ENCODE measurements at places on chromosomes 12 and 14. TPM values are rescaled to one million over a fixed set of nuclear protein-coding genes. Genes with fewer than 3 reads are reported as not detected.
A peak's percentile ranks its signal among the peaks of the same experiment; 100 is the strongest.

Gene CCDC88C
- total RNA-seq: 19.3 TPM

Gene LRRC43
- total RNA-seq: 0.66 TPM

- H3K27ac ChIP-seq: peak overlapping the region; percentile 90
- peak; percentile 70 for DNase-seq
- H3K4me3 ChIP-seq: peak overlapping the region; percentile 49
- no peaks in the 10 kb centered on the region for H3K27me3 ChIP-seq
- H3K4me1 ChIP-seq: peaks cover 17% of the 10 kb centered on the region
Observed at GRCh38 chr12:108305520-108305919, 33.6 kb downstream of the CMKLR1 start.

DNA sequence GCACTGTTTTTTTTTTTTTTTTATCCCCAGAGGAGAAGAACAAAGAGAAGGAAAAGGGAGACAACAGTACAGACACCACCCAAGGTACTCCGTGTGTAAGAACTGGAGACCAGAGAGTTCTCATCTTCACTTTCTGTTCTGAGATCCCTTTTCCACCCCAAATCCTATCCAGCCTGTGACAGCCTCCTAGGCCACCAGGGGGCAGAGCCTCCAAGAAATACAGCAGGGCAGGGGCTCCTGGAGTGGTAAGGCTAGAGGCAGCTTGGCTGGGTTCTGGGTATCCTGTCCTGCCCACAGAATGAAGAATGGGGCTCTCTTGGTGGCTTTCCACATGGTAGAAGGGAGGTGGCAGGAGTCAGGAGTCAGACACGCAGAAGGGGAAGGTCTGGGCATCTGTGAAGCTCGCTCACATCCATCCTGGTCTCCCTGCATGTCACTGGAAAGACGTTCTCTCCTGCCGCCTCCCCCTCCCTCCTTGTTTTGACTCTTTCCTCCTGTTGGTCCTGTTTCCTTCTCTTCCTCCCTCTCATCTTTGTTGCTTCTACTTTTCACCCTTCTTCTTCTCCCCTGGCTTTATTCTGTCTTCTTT, 12.0 kb downstream of the CLSTN3 start:
- H3K36me3 ChIP-seq: no peaks in the 10 kb centered on the region
- H3K4me3 ChIP-seq: no peak overlapping the region
- no peaks in the 10 kb centered on the region for H3K27me3 ChIP-seq
- H3K27ac ChIP-seq: no peak overlapping the region
- DNase-seq: no peak

Gene CDKN3
- 4.3 TPM for total RNA-seq

DNA sequence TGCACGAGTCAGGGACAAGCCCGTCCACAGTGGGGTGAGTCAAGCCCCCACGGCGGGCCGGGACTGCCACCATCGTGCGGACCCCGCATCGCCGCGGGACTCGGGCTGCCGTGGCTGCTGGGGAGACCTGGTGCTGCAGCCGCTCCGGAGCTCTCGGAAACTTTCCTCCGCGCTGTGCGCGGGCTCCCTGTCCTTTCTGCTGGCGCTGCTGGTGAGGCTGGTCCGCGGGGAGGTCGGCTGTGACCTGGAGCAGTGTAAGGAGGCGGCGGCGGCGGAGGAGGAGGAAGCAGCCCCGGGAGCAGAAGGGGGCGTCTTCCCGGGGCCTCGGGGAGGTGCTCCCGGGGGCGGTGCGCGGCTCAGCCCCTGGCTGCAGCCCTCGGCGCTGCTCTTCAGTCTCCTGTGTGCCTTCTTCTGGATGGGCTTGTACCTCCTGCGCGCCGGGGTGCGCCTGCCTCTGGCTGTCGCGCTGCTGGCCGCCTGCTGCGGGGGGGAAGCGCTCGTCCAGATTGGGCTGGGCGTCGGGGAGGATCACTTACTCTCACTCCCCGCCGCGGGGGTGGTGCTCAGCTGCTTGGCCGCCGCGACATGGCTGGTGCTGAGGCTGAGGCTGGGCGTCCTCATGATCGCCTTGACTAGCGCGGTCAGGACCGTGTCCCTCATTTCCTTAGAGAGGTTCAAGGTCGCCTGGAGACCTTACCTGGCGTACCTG, 1.1 kb downstream of the PDE3A start:
- peak overlapping the region; percentile 56 for H3K4me3 ChIP-seq
- no peak for DNase-seq
- no peaks in the 10 kb centered on the region for H3K36me3 ChIP-seq
- peaks cover 15% of the 10 kb centered on the region for H3K27me3 ChIP-seq

- no peak overlapping the region for H3K4me3 ChIP-seq
- H3K27ac ChIP-seq: no peak overlapping the region
- no peak for DNase-seq
Observed at GRCh38 chr14:101088714-101089113, 185.2 kb upstream of the RTL1 start.

Gene DCN
- total RNA-seq: 4,374 TPM

- H3K4me3 ChIP-seq: no peak overlapping the region
- H3K27ac ChIP-seq: no peak overlapping the region
- no peaks in the 10 kb centered on the region for H3K36me3 ChIP-seq
Observed at GRCh38 chr14:56065621-56066290, 52.5 kb upstream of the PELI2 start.

GRCh38 chr14:51845811-51846210, 14.6 kb upstream of the GNG2 start:
- no peaks in the 10 kb centered on the region for H3K27me3 ChIP-seq
- no peak overlapping the region for H3K27ac ChIP-seq
- DNase-seq: no peak
- H3K4me3 ChIP-seq: no peak overlapping the region

DNA sequence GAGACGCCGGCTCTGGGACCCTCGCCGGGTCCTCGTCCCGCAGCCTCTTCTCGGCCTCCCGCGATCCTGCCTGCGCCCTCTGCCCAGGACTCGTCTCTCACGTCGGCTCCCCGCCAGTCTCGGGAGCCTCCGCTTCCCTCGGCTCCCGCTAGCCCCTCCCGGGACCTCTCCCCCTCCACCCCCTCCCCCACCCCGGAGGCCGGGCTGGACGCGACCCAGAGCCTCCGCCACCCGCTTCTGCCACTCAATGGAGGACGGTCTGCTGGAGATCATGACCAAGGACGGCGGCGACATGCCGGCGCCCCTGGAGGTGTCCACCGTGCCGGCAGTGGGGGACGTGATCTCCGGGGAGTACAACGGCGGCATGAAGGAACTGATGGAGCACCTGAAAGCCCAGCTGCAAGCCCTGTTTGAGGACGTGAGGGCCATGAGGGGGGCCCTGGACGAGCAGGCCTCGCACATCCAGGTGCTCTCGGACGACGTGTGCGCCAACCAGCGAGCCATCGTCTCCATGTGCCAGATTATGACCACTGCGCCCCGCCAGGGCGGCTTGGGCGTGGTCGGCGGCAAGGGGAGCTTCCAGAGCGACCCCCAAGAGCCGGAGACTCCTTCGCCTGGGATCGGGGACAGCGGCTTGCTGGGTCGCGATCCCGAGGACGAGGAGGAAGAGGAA, 568 bp downstream of the CCDC184 start:
- no peaks in the 10 kb centered on the region for H3K4me1 ChIP-seq
- peak overlapping the region; percentile 75 for H3K27ac ChIP-seq
- peaks cover 2% of the 10 kb centered on the region for H3K27me3 ChIP-seq
- H3K4me3 ChIP-seq: peak overlapping the region; percentile 65
- H3K36me3 ChIP-seq: no peaks in the 10 kb centered on the region
- DNase-seq: no peak

GRCh38 chr14:104264495-104265265, 126.3 kb downstream of the KIF26A start:
- peaks cover 4% of the 10 kb centered on the region for H3K27me3 ChIP-seq
- peak; percentile 45 for DNase-seq
- no peaks in the 10 kb centered on the region for H3K36me3 ChIP-seq
- no peak overlapping the region for H3K4me3 ChIP-seq

Gene KRT72
- not detected for total RNA-seq

Gene KSR2
- under 0.01 TPM for total RNA-seq

DNA sequence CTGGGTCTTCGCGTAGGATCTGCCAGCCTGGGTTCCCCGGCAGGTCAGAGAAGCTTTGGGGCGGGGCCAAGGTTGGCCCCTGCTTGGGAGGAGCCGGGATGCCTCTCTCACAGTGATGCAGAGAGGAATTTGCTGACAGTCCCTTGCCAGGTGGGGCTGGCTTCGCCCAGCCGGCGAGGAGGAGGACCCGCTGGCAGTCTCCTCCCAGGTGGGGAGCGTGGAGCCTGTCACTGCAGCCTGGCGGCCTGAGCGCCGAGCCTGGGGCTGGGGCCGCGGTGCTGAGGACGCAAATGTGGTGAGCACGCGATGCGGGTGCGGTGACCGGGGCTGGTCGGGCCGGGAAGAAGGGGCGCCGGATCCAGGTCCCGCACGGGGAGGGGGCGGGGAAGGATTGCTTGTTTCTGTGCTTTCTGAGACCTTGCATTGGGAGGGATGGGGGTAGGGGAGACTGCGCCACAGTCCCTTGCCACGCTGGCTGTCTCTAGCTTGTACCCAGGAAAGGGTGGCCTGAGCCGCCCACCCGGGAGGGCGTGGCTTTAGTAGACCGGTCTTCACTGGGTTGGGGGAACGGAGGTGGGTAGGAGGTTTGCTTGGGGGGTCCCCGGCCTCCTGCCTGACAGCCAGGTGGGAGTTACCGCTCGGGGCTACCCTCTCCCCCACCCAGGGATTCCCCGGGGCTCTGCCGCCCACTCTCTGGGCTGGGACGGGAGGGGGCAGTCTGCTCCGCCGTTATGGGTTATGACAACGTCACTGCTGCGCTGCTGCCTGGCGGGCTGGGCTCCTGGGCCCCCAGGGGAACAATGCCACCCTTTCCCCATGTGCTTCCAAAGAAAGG, at the start of gene TMEM63C:
Gene TMEM63C (plus strand): TSS at position 196 of the 835 bp plus-strand sequence. CDS start 37,016 bp downstream, outside the sequence.
- peak within 1 kb of the TSS; percentile 75 for H3K4me3 ChIP-seq
- no peaks in the 10 kb centered on the region for H3K36me3 ChIP-seq
- no peaks in the 10 kb centered on the region for H3K4me1 ChIP-seq
- H3K27ac ChIP-seq: no peak within 1 kb of the TSS
- peaks cover 4% of the 10 kb centered on the region for H3K27me3 ChIP-seq

Gene IL26
- not detected for total RNA-seq

Gene KLHL33
- 0.29 TPM for total RNA-seq

- H3K27ac ChIP-seq: no peak overlapping the region
- no peak for DNase-seq
- no peak overlapping the region for H3K4me3 ChIP-seq
- H3K36me3 ChIP-seq: no peaks in the 10 kb centered on the region
- H3K4me1 ChIP-seq: peaks cover 3% of the 10 kb centered on the region
Observed at GRCh38 chr14:96256407-96256806, 397 bp downstream of the BDKRB1 start.

Gene PSMB5
- 120 TPM for total RNA-seq

Gene EIF2S3B
- total RNA-seq: 0.48 TPM

DNA sequence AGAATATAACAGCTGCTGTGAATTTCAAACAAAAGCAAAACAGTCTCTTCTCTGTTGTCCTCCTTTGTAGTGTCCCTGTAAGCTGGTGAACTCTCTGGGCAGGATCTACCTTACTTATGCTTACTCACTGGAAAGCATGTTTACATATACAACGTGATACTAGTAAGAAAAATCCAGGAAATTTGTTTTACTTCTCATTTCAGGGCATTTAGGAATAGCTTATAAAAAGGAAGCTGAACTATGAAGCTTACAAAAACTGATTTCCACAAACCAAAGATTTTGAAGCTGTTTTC, 311.0 kb downstream of the NOVA1 start:
- H3K27me3 ChIP-seq: no peaks in the 10 kb centered on the region
- no peak for DNase-seq
- H3K4me3 ChIP-seq: no peak overlapping the region
- no peaks in the 10 kb centered on the region for H3K4me1 ChIP-seq

Gene PRPH
- 2.0 TPM for total RNA-seq

Gene KRT79
- not detected for total RNA-seq

Gene C12orf60
- total RNA-seq: 2.3 TPM

DNA sequence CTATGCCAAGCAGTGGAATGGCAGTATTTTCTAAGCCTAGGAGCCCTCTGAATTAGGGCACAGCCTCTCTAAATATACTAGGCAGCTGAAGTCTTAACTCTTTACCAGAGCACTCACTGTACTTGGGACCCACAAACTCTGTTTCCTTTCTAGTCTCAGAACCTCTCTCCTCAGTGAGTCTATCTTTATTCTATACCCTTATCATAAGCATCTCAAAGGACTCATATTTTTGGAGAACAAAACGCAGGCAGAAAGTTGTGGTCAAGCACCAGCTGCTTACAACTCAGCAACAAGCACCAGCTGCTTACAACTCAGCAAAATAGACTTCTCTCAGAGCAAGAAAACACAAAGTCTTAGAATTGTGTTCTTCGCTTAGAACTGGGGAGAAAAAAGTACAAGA, 993 bp downstream of the CCDC196 start:
- H3K36me3 ChIP-seq: no peaks in the 10 kb centered on the region
- H3K27me3 ChIP-seq: no peaks in the 10 kb centered on the region
- H3K27ac ChIP-seq: no peak overlapping the region
- DNase-seq: no peak

DNA sequence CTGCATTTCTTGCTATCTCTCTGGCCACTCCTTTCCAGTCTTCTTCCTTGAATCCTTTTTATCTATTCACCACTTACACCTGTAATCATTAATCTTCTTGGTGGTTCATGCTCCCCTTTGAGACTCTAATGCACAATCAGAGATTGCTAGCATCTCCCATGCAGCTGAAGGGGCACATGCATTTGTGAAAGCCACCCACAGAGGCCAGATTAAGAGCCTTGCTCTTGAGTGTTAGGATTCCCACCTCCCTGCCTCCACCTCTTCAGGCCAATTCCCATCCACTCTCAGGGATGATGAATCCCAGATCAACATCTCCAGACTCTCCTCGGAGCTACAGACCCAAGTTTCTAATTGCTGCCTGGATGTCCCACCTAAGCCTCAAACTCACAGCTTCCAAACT, 19.4 kb upstream of the KRT18 start:
- H3K27me3 ChIP-seq: no peaks in the 10 kb centered on the region
- H3K27ac ChIP-seq: no peak overlapping the region
- H3K4me3 ChIP-seq: no peak overlapping the region

GRCh38 chr12:50257236-50258166, 25.8 kb downstream of the LIMA1 start:
- H3K4me1 ChIP-seq: peaks cover 25% of the 10 kb centered on the region
- H3K27me3 ChIP-seq: no peaks in the 10 kb centered on the region
- no peak overlapping the region for H3K4me3 ChIP-seq
- H3K36me3 ChIP-seq: no peaks in the 10 kb centered on the region

- H3K27me3 ChIP-seq: no peaks in the 10 kb centered on the region
- DNase-seq: no peak
- peak overlapping the region; percentile 86 for H3K27ac ChIP-seq
- peaks cover 9% of the 10 kb centered on the region for H3K4me1 ChIP-seq
- H3K36me3 ChIP-seq: no peaks in the 10 kb centered on the region
Observed at GRCh38 chr12:11861864-11862600, 208.7 kb upstream of the BCL2L14 start.

Gene PDE6H
- not detected for total RNA-seq

Gene FOXM1
- under 0.01 TPM for total RNA-seq

Gene CCDC184
- 0.44 TPM for total RNA-seq

GRCh38 chr14:49497725-49498348, 88.3 kb downstream of the RPS29 start:
- no peak overlapping the region for H3K27ac ChIP-seq
- peaks cover 3% of the 10 kb centered on the region for H3K27me3 ChIP-seq
- no peak for DNase-seq
- H3K4me1 ChIP-seq: no peaks in the 10 kb centered on the region

Gene TPPP2
- not detected for total RNA-seq

Gene LMNTD1
- total RNA-seq: not detected

Gene IL22
- total RNA-seq: not detected

Gene SRRM4
- total RNA-seq: not detected
